ENCODE measurements at places on chromosomes 12 and 14.

GRCh38 chr14:52314595-52315354 is 663 bp downstream of the PTGER2 start:
- DNase-seq, result peak; percentile 13

DNA sequence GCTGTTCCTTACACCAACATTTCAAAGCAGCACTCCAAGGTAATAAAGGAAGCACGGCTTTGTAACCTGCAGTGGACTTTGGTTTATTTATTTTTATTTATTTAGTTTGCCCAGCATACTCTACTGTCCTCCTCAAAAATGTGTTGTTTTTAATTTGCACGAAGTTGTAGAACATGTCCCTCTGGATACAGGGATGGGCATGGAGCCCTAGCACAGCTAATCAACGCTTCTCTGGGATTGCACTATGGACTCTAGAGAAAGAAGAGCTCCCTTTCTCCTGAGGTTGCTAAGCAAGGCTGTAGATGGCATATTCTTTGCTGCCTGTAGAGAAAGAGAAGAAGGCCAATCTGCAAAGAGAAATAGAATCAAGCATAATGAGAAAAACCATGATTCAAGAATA is 5.9 kb upstream of the ANAPC5 start:
- DNase-seq, result no peak

GRCh38 chr14:70186900-70187451 is 1.8 kb downstream of the SLC8A3 start:
- no peak for DNase-seq

DNA sequence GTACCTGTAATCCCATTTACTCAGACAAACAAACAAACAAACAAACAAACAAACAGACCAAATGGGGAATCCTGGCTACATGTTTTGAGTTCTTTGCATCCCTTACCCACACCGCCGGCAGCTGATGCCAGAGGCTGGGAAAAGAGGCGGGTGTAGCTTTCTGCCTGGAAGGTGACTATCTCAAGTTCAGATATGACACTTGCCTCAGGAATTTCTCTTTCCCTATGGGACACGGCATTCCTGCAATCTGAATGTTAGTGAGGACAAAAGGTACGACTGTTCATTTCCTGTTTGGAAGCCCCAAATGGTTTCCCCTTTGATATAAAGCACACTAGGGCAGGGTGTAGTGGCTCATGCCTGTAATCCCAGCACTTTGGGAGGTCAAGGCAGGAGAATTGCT is 2.9 kb downstream of the MYL2 start:
- DNase-seq, result no peak

DNA sequence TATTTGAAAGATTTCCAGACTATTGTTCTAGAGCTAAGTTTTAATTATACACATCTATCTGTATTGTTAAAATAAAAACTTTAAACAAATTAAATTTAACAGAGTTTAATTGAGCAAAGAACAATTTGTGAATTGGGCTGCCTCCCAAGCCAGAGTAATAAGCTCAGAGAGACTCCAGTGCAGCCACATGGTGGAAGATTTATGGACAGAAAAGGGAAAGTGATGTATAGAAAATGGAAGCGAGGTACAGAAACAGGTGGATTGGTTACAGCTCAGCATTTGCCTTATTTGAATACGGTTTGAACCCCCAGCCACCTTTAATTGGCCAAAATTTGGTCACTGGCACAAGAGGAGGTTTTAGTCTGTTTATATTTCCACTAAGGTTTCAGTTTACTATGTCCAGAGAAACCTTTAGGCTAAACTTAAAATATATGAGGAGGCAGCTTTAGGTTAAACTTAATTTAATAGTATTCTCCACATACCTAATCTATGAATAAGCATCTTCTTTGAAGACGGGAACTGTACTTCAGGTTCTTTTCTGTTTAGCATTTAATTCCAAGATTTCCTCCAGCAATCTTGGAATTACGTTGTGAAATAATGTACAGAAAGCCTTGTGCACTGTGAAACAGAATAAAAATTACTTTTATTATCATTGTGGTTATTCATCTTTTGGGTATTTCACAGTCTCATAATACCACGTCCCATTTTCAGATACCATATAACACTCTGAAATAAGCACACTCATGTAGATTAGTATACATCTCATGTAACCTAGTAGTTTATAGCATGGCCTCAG is 19.4 kb downstream of the SRGAP1 start:
- no peak for DNase-seq

- no peak for DNase-seq
These were observed 14.7 kb upstream of the SLC25A3 start for GRCh38 chr12:98578821-98579220.

GRCh38 chr14:95774265-95775160 is 60.6 kb upstream of the TCL1A start:
- DNase-seq, result no peak

DNA sequence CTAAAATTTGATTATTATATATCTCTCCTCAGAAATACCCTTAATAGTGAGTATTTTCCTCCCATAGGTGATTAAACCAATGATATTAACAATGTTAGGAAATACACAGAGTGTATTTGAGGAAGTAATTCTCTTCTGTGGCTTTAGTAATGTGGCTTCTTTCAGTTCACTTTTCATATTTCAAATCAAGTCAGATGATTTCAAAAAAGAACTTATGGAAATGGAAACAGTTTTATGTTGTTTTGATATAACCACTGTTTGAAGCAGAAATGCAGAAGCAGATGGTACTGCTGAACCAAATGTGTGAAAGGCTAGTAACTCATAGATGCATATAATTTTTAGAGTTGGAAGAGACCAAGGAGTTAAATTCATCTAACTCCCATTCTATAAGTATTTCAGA is 1.9 kb upstream of the GPR33 start:
- no peak for DNase-seq

- no peak for DNase-seq
These were observed 36.8 kb upstream of the VPS33A start for GRCh38 chr12:122303068-122303467.

- DNase-seq, result peak; percentile 48
These were observed 7.6 kb downstream of the EVL start for GRCh38 chr14:100072783-100073346.

GRCh38 chr12:30845676-30846075 is 80.9 kb upstream of the TSPAN11 start:
- DNase-seq, result no peak

DNA sequence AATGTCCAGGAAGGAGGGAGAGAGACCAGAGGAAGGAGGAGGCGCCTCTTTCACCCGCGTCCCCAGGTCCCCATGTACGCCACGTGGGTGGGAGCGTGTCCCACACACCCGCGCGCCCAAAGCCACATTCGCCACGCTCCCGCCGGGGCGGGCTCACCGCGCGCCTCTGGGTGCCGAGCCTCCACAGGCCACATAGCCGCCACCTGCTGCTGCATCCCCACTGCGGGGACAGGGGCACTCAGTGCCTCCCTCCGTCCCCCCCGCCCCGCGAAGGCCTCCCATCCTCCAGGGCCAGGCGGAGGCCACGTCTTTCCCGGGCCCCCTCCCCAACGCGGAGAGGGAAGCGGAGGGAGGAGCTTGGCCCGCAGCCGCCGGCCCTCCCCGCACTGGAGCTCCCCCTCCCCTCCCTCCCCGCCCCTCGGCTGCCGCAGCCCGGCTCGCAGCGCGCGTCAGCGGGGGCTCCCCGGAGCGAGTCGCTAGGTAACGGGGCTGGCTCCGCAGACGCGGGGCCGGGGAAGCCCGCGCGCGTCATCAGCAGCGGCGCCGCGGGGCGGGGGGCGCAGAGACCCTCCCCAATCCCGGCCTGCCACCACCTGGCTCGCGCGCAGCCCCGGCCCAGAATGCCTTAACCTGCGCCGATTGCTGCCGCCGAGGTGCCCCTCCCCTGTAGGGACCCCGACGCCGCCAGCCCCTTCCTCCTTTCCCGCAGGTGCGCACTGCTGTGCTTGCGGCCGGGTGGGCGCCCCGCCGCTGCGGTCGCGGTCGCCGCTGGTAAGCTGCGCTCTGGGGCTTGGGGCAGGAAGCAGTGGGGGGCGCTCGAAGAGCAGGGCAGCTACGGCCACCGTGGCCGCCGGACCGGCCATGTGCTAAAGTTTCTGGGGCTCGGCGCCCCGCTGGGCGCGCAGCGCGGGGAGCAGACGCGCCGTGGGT is 536 bp upstream of the TUNAR start:
- DNase-seq, result no peak
